Activated T-cell treated with anti-CD3 and anti-CD28 coated beads for 1 hour (primary cell): ENCODE measurements at places on chromosomes 1 and 21.

- DNase-seq = no peak
Measured at GRCh38 chr1:77060000-77060399, 159.2 kb downstream of the PIGK start.

DNA sequence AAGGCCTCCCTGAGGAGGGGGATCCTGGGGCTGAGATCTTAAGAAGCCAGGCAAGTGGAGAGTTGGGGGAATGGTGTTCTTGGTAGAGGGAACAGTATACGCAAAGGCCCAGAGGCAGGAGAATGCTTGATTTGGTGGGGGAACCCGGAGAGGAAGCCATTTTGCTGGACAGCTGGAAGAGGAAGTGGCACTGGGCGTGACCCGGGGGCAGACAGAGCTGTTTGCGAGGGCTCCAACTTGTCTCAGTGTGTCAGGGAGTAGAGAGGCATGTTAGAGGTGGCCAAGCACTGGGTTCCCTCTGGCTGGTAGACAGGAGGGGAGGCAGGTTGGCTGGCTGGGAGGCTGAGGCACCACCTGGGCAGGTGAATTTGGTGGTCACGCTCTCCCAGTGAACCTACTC is 96.3 kb upstream of the ACTL8 start:
- DNase-seq = no peak

- DNase-seq = no peak
Measured at GRCh38 chr1:92240034-92240433, 22.3 kb downstream of the C1orf146 start.

- no peak for DNase-seq
Measured at GRCh38 chr1:6168947-6169586, 11.1 kb downstream of the CHD5 start.

GRCh38 chr1:87359586-87359985 is 30.9 kb downstream of the LMO4 start:
- DNase-seq = no peak

DNA sequence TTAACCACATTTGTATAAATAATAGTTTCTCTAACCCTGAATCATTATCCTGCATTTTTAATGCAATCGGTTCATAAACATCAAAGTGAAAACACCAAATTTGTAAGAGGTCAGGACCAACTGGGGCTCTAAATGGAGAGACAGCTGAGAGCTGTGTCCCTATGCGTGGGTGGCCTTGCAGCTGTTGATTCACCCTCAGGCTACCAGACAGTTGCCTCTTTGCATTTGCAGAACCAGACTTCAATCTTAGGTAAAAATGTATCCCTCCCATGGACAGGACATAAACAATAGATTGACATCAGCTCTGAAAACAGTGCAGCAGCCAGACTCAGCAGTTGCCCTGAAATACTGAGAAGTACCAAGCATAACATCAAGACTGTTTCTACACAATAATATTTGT is 8.8 kb upstream of the TGFB2 start:
- DNase-seq = no peak
